Right lung (tissue), 10 donors: ENCODE measurements at places on chromosomes 12 and 14. TPM values are rescaled to one million over a fixed set of nuclear protein-coding genes. Genes with fewer than 3 reads are reported as not detected.

The SLC6A15 gene
- polyA plus RNA-seq = 0.42 TPM

GRCh38 chr14:36816481-36816880 lies 154.8 kb downstream of the PAX9 start:
- no peak for DNase-seq

DNA sequence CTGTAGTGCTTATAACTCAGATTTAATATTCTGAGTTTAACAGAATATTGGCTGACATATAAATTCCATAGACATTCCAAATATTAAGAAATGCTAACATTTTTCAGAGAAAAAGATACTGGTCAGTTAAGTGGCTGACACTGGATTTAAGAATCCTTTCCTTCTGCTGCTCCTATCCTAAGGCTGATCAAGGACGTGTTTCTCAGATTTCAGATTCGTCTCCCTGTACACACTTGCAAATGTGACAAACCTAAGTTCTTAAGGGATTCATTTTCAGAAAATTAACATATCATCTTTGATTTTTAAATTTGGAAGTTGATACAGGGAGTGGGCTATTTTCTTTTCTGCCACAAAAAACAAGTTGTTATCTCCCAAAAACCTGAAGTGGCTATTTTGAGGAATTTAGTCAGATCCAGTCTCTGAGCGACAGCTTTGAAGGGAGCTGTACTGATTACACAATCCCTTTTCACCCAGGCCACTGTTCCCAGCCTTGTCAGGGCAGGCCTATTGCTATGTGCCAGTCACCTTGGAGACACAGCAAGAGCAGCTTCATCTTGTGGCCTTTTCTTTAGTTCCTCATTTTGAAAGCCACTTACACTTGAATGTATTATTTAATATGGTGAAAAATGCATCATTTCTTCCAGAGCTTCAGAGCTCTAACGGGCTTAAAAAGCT lies 370.6 kb downstream of the KCNH5 start:
- no peak for DNase-seq

- DNase-seq = no peak
These were observed 408.9 kb downstream of the TRHDE start for GRCh38 chr12:72681028-72681427.

DNA sequence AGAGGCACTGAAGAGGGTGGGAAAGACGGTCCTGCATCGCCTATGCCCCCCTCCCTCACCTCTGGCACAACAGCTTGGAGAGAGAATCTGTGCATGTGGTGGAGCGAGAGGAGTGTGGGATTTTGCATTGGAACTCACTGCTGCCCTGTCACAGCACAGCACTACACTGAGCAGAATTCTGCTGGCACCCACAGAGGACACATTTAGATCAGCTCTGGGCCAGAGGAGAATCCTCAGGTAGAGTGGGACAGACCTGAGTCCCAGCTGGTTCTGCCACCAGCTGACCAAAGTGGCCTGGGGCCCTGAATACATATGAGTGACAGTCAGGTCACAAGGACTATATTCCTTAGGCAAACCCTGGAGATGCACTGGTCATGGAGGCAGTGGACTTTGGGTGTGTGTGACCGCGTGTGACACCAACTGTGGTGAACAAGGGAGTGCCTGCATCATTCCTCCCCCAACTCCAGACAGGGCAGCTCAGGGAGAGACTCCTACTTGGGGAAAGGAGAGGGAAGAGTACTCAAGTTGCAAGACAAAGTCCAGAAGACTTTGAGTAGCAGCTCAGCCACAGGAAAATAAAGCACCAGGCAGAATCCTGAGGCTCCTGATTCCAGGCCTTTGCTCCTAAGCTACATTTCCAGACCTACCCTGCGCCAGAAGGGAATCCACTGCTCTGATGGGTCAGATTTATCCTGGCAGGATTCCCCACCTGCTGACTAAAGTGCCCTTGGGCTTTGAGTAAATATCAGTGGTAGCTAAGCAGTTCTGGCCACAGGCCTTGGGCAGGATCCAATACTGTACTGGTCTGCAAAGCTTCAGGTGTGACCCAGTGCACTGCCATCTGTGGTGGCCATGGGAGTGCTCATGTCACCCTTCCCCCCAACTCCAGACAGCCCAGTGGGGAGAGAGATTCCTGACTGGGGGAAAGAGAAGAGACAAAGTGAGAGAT lies 10.6 kb upstream of the ACOT1 start:
- DNase-seq = no peak

The EFS gene
- polyA plus RNA-seq = 49.9 TPM

DNA sequence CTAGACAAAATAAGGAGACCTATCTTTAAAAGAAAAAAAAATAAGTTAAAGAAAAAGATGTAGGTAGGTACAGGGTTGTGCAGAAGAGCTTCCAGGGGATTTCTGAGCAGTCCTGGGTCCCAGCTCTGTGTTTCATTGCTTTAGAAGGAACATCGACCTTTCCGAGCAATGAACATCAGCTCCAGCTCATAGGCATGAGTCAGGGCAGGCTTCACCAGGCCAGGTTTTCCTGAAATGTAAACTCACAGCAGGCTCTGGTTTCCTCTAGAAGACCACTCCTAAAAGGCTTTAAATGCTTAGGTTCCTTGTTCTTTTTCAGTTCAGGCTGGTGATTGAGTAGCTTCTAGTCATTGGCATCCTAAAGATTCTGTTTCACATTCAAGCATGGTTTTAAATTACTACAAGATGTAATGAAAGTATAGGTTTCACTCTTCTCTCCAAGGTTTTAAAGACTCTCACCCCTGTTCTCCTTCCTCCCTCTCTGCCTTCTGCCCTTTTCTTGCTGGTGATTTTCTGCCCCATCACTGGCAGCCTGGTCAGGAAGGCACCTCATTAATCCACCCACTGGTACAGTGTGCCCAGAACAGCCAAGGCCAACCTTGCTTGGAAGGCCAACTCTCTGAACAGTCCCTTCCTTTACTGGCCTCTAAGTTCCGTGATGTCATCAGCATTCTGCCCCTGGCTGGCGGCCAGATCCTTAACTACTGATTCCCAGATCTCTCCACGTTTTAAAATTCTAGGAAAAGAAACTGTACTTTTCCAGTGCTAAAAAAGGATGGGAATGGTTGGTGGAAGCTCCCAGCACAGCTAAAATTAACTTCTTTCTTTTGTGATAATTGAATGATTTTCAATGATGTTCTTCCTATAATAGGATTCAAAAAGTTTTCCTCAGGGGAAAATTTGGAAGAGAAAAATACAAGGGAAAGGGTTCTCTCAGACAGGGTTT lies 109.4 kb upstream of the HIF1A start:
- DNase-seq = peak; percentile 55

DNA sequence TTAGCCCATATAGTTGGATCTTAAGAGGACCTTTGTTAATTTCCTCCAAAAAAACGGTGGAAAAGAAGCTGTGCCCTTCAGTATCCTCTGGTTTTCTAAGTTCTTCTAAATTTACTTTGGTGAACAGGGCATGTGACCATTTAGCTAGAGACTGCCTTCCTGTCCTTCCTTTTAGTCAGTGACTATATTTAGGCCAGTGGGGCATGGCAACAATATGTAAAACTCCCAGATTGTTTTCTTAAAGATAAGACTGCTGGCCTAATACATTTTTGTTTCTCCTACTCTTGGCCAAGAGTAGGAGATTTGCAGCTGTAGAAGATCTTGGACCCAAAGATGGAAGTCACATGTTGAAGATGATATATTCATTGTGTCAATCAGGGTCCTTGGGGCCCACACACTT lies 325.1 kb upstream of the DCN start:
- no peak for DNase-seq

GRCh38 chr12:4031703-4032291 lies 158.6 kb upstream of the PARP11 start:
- DNase-seq = no peak

DNA sequence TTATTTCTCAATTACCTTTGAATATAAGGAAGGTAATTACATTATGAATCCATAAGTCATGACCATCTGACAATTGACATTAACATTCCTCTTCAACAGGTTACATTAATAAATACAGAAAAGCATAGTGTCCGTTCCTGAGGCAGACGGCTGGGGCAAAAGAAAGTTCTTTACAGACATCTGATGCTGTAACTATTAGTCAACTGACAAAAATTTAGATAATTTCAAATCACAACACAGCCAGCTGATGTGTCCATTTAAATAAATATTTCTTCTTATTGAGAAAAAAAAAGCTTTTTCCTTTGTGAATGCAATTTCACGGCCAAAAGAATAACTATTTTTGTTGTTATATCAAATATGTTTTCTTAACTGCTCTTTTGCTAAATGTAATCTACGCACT lies 9.2 kb upstream of the PYROXD1 start:
- DNase-seq = no peak

GRCh38 chr12:100936661-100937060 lies 142.1 kb downstream of the ANO4 start:
- DNase-seq = no peak

DNA sequence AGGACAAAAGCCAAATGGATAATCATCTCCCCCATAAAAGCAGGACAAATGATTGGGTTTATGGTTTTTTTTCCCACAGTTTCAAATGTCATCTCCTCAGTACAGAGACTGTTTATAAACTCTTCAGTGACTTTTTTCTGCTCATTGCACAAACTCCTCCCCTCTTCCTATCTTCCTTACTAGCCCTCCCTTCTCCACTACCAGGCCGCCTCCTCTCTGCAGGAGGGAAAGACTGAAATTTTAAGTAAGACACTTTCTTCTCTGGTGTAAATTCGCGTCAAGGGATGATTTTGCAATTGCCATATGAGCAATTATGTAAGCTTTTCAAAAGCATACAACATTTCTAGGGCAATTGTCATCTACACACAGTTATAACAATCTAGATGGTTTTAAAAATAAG lies 37.0 kb downstream of the BTG1 start:
- no peak for DNase-seq

DNA sequence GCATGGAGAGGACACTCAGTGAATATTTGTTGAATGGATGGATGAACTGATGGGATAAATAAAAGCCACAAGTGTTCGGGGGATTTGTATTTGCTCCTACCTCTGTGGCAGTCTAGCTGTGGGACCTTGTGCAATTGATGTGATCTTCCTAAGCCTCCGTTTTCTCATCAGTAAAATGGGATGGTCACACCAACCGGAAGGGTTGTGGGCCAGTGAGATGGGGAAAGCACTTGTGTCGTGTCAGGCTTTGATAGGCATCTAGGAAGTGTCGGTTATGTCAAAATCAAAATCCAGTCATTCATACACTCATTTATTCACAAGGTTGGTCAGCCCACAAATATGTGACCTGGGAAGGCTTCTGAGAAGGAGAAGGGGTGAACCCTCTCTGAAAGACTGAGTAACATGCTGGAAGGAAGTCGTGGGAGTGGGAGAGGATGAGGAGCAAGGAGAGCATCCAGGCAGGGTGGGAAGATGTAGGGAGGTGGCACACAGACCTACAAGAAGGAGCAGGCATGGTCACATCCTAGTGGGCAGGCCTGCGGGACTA lies 7.8 kb upstream of the SERPINA9 start:
- no peak for DNase-seq

DNA sequence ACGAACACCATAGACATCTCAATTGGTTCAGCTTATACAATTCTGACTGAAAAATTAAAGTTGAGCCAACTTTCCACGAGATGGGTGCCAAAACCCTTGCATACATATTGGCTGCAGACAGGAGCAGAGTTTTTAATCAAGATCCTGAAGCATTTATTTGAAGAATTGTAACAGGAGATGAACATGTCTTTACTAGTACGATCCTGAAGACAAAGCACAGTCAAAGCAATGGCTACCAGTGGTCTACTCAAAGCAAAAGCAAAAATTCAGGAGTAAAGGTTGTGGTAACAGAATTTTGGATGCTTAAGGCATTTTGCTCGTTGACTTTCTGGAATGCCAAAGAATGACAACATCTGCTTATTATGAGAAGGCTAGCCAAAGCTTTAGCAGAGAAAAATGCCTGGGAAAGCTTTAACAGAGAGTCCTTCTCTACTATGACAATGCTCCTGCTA lies 20.7 kb downstream of the ZDHHC17 start:
- DNase-seq = peak; percentile 75

DNA sequence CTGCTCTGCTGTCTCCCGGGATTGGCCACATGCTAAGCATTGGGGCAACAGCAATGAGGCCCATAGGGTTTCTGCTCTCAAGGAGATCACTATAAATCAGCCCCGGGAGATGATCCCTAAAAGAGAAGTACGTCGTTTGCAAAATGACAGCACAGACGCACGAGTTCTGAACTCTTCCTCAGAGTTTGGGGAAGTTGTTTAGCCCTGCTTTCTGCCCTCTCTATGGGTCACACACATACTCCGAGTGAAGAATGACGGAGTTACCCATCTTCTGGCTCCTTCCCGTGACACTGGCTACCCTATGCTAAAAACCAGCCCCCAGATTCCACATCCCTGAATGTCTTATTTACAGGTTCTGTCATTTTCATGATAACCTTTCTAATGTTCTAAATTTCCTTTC lies 258.0 kb upstream of the PLEKHG7 start:
- DNase-seq = no peak

The CNTN1 gene
- polyA plus RNA-seq = 39.5 TPM

DNA sequence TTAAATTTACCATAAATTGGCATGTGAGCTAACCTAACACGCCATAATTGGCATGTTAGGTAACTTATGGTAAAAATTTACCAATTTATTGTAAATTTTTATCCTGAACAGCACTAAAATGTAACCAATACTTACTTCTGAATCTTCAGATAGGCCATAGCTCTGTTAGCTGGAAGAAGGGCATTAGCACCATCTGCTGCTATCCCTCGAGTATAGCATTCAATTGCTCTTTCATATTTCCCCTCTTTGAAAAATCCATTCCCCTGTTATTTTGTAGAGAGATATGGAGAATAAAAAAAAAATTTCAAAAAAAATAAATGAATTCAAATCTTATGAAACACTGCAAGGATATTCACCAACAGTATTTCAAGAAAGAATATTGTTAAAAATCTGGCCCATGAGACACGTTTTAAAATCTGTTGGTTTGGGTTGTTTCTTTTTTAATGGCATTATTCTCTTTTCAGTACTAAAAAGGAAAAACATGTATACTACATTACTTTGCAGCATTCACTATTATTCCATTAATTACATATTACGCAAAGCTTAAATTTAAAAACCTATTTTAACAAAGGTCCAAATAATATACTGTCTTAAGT lies 19.1 kb downstream of the RPAP3 start:
- DNase-seq = peak; percentile 7

- no peak for DNase-seq
These were observed 23.5 kb upstream of the C12orf50 start for GRCh38 chr12:88052686-88053085.

The ANKS1B gene
- 18.4 TPM for polyA plus RNA-seq

The IL23A gene
- 0.75 TPM for polyA plus RNA-seq

GRCh38 chr12:31362115-31362758 lies 36.3 kb upstream of the SINHCAF start:
- DNase-seq = no peak

The FLVCR2 gene
- 4.8 TPM for polyA plus RNA-seq

The RHEBL1 gene
- 2.1 TPM for polyA plus RNA-seq

DNA sequence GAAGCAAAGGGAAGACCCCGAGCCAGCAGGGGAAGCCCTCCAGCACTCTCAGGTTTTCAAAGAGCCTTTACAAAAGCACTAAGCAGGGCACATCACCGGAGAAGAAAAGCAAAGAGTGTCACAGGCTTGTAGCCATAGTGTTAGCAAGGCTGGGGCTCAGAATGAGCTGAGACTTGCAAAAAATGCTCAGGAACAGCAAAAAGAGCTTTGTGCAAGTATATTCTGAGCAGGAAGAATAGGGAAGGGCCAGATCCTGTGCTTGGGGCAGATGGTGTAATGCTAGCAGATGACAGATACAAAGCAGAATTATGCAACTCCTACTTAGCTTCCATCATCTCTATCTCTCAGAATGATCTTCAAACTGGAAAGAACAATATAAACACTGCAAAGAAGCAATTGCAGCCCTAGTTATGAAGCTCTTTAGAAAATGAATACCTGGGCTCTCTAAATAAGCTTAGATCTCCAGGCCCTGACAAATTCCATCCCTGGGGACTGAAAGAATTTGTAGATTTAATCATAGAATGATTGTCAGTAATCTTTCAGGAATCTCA lies 23.7 kb upstream of the PARP11 start:
- DNase-seq = no peak

The KRT83 gene
- polyA plus RNA-seq = not detected

The TAS2R42 gene
- polyA plus RNA-seq = not detected

The OTX2 gene
- not detected for polyA plus RNA-seq
